Stimulated activated CD8-positive, alpha-beta memory T cell treated with anti-CD3 and anti-CD28 coated beads, Interleukin-4, amount 100 ng/mL, for 1 hour (primary cell): ENCODE measurements at places on chromosomes 2 and 18.

DNA sequence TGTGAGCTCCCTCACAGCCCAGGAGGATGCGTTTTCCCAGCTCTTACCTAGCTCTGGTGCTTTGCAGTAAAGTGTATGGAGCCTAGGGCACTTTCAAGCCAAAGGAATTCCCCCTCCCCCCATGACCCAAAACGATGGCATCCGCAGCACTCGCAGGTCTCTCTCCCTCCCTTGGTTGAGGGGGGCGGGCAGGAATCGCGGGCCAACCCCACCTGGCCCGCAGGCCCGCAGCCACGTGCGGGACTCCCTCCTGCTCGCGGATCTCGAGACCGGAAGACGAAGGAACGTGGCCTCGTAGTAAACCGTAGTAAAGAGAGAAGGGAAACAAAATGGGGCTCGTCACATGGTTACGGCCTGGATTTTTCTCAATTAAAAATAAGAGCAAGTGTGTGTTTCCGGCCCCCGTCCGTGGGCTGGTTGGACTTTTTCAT, 8.5 kb downstream of the IRS1 start:
- peak; percentile 30 for DNase-seq

DNA sequence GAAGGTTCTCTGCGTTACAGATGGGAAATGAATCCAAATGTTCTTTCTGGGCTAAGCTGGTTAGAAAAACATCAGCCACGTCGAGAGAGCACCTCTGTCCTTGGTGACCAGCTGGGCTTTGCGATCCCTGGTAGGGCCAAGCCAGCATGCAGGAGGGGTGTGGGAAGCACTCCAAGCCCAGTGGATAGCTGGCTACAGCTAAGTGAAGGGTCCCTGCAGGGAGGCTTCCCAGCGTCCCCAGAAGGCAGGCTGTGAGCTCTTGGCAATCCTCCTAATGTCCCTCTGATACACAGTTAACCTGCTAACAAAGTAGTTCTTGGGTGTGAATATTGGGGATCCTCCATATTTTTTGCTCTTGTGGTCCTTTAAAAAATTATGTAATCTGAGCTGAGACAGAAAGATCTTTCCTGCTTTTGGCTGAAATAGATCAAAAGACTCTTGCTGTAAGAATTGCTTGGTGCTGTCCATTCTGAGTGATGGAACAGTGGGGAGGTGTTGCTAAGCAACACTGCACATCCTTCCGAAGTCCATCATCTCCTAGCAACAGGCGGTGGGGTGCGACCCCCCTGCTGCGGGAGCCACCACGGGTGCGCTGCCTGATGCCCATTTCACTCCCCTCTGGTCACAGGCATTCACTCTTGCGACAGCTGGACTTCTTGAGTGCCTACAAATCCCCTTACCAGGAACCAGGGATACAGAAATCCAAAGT, 88.5 kb upstream of the UXS1 start:
- DNase-seq, result no peak

DNA sequence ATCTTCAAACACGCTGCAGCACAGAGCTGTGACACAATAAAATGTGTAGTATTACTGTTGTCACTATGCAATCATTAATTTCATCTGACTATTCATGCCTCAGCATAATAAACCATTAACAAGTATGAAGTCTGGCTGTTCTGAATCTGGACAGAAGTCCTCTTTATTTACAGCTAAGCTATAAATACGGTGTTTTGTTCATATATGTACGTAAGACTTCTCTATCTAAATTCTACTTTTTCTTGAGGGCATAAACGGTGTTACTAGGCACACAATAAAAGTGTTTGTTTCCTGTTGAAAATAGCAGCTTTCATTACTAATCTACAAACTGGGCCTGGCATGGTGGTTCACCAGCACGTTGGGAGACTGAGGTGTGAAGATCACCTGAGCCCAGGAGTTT, 443.8 kb downstream of the NCKAP5 start:
- DNase-seq, result no peak

- DNase-seq, result no peak
Measured at GRCh38 chr18:66616523-66616983, 12.7 kb upstream of the CDH19 start.

DNA sequence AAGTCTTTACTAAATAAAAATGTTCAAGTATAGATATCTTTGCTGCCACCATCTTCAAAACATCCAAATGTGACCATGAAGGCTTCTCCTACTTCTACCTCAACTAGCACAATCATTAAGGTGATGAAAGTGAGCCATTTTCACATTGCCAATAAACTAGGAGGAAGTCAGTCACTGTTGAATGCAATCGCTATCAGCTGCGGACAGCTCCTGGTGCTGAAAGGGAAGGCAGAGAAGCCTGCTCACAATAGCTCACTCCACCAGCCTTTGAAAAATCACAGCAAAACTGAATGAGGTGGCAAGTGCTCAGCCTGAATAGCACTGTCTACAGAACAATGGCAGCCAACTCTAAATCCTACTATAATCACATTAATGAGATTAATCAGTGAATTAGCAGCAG, 2.2 kb downstream of the MYT1L start:
- no peak for DNase-seq

GRCh38 chr2:191686729-191687128, 8.8 kb downstream of the NABP1 start:
- DNase-seq, result no peak

DNA sequence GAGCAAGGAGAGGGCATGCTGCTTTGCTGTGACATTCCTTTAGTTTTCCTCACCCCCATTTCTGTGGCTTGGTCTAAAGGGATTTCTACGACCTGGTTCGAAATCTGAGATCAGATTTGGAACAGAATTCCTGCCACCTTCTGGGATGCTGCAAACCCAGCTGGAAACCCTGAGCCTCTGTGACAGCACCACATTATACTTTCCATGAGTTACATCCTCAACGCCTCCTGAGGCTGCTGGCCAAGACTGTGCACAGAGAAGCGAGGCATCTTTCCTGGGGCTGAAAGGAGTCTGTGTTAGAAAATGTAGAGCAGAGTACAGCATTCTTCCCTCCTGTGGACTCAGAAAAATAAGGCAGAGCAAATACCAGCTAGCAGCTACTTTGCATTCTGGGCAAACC, 138.1 kb upstream of the CHAC2 start:
- DNase-seq, result no peak

DNA sequence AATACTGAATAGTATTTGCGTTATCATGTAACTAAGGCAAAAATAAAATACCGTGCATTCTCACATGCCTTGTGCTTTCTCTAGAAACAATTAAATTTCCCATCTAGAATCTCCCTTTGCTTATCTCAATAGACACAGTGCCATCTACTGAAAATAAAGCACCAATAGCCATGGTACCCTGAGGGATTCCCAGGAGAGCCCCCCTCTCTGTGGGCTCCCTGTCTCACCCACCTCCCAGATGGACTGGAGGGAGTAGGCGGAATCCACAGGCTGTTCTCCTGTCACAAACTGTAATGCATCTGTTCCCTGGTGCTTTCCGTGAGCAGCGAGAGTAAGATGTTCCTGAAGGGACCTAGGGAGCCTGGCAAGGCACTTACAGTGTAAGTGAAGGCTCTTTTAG, 112.4 kb upstream of the UPP2 start:
- no peak for DNase-seq

DNA sequence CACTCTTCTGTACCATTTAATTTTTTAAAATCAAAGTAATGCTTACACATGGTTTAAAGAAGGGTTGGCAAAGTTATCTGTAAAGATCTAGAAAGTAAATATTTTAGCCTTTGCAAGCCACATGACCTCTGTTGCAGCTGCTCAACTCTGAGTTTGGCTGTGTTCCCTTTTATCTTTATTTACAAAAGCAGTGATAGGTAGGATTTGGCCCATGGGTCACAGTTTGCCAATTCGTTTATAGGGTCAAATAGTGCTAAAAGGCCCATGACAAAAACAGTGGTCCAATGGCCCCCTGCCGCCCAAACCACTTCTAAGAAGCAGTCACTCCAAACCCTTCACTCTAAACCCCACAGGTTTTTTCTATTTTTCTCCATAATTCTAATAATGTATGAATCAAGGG, 124.8 kb downstream of the PARD3B start:
- DNase-seq, result no peak

- DNase-seq, result no peak
Measured at GRCh38 chr18:60018618-60019462, 119.0 kb downstream of the PMAIP1 start.

- DNase-seq, result no peak
Measured at GRCh38 chr18:34342960-34343359, 118.2 kb upstream of the NOL4 start.

GRCh38 chr2:63092401-63092800, 41.8 kb downstream of the OTX1 start:
- DNase-seq, result no peak
